ENCODE measurements at places on chromosomes 7 and 10. TPM values are rescaled to one million over a fixed set of nuclear protein-coding genes. Genes with fewer than 3 reads are reported as not detected.

DNA sequence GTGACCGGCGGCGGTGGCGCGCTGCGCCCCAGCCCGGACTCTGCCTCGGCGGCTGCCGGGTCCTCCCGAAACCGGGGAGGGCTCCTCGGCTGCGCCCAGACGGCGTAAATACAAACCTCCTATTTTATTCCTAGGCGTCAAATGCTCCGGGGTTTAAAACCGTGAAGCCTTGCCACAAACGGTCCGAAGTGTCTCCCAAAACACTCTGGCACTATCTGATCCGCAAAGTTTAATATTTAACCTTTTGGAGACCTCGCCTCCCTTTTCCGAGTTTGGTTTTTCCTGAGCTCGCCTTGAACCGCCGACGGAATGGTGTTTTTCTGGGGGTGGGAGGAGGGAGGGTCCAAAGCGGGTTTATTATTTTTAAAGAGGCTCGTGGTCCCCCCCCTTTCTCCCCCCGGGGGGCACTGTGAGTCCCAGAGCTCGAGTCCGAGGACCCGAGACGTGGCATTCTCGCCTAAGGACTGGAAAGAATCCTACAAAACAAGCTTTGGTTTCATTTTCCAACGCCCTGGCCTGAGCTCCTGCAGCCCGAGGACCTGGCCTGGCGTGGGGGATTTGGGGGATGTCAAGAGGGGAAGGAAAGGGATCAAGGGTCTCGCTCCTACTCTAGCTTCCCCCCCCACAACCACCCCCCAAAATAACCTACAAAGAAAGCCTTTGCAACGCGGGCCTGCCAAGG is 1.8 kb downstream of the TNRC18 start:
- peak; percentile 71 for DNase-seq

DNA sequence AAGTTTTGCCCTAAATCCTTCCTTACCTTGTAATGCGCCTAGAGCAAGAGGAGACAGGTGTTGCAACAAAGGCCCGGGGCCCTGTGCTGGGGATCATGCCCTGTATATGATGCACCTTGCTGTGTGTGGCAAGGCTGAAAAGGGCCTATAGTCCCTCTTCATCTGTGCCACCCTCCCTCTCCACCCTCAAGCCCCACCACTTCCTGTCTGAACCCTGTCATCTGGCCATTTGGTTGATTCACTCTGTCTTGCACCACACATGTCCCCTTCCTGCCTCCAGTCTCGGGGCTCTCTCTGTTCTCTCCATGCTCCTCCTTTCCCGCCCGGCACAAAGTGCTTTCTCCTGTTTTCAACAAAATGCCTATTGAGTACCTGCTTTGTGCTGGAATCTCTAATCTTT is 11.5 kb upstream of the MALSU1 start:
- DNase-seq, result no peak

- peak; percentile 94 for DNase-seq
These were observed 9.1 kb upstream of the FXYD4 start for GRCh38 chr10:43362191-43362839.

GRCh38 chr10:132504501-132505272 is 32.9 kb upstream of the INPP5A start:
- DNase-seq, result no peak

DNA sequence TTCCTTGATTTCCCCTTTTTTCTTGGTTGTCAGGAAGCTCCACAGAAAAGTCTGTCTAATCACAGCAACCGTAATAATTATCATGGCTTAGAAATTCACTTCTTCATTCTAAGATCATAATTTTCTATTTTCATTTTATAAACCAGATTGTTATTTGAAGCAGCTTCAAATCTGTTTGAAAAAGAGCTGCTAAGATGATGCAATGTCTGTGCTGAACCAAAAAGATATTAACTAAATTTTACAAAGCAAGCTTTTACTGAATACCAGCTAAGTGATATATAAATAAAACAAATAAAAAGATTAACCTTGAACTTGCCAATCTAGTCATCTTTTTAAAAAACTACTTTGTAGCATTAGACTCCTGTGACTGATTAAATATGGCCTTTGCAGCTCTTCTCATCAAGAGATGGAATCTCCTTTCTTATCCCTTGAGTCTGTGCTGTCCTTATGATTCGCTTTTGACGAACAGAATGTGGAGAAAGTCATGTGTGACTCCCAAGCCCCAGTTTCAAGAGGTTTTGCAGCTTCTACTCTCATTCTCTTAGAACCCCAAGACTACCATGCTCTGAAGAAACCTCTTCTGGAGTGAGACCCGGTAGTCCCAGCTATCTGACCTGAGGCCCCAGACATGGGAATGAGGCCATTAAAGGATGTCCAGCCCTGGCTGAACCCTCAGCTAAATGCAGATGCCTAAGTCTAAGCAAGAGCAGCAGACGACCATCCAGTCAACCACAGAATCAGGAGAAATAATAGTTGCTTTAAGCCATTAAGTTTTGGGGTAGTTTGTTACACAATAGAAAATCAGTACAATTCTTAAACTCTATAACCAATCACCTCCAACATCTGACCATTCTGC is 14.4 kb downstream of the NAMPT start:
- DNase-seq, result no peak

DNA sequence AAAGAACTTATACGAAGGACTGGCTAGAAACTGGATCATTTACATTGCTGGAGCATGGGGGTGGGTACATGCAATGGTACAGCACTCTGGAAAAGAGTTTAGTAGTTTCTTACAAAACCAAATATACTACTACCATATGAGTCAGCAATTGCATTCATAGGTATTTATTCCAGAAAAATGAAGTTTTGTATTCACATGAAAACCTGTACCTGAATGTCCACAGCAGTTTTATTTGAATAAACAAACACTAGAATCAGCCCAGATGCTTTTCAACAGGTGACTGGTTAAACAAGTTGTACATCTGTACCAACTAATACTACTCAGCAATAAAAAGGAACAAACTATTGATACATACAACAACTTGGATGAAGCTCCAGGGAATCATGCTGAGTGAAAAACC is 3.4 kb downstream of the SCIN start:
- DNase-seq, result no peak

- no peak for DNase-seq
These were observed 88.9 kb downstream of the CHRM2 start for GRCh38 chr7:136957391-136957790.

- DNase-seq, result no peak
These were observed 362.4 kb upstream of the ZNF32 start for GRCh38 chr10:44010873-44011602.

DNA sequence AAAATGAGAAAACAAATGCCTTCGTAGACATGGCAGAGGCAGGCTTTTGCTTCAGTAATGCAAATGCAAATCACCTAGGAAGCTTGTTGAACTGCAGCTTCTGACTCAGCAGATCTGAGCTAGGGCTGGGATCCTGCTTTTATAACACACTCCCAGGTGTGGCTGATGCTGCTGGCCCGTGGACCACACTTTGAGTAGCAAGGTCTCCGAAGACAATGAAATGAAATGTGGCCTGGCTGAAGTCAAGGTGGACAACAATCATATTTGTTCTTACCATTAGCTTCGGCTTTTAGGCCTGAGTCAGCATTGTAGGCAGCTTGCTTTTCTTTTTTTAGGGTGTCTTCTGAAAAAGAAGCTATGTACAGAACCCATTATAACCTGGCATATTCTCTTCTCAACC is 26.3 kb downstream of the COL17A1 start:
- DNase-seq, result no peak

Gene FAM149B1
- 19.4 TPM for total RNA-seq

Gene FAM131B
- 0.53 TPM for total RNA-seq

Gene CALML5
- total RNA-seq, result not detected

Gene DOCK1
- 25.8 TPM for total RNA-seq
